ENCODE measurements at places on chromosomes 7 and 10.

DNA sequence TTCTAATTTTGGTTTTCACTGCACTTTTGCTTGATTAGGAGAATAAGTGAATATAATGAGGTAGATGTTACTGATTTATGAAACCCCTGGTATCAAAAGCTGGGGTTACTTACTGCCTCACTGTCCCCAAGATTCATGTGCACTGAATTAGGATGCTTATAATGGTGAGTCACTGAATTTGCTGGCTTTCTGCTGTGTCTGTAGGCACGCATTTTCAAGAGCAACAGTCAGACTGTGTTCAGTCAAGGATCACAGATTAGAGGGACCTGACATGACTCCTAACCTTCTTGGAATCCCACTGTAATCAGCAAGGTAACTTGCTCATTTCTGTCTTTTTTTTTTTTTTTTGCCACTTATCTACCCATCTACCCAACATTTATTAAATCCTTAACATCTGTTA, 59.7 kb downstream of the GPR85 start:
- no peak for DNase-seq

GRCh38 chr10:114548662-114549061, 109.4 kb downstream of the ABLIM1 start:
- DNase-seq, result no peak

DNA sequence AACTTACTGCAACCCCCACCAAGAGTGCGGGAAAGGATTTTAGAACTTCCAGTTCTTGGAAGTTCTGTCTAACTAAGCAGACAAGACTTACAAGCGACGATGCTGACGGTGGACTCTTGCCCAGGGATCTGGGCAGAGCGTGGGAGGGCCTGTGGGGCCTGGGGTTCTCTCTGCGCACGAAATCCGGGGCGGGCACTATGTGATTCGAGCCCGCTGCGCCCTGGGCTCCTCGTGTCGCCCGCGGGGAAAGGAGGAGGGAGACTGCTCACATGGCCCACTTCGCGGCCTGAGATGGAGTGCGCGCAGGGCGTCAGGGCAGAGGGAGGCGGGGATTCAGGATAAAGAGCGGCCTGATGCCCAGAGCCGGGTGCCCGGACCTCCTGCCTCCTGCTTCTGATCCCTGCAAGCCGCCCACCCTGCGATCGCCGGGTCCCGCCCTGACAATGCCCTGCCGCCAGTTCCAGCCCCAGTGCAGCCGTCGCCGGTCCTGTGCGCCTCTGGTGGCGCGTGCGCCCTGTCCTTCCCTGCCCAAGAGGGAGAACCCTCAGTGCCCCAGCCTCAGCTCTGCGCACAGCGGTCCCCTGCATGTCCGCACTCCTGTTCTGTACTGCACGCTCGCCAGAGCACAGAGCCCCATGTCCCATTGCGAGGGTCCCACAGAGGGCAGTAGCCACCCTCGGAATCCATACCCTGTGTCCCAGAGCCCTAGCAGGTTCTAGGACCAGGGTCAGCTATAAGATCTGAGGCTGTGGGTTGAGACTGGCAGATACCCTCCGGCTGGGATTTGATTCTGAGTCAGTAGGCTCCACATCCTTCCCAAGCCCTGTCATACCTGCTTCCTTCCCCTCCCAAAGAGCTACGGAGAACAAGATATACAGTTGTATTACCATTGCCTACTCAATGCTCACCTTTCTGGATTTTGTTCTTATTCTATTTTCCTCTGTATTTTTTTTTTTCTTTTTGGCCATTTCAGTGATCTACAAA, 99.4 kb upstream of the TMEM106B start:
- DNase-seq, result peak; percentile 5

DNA sequence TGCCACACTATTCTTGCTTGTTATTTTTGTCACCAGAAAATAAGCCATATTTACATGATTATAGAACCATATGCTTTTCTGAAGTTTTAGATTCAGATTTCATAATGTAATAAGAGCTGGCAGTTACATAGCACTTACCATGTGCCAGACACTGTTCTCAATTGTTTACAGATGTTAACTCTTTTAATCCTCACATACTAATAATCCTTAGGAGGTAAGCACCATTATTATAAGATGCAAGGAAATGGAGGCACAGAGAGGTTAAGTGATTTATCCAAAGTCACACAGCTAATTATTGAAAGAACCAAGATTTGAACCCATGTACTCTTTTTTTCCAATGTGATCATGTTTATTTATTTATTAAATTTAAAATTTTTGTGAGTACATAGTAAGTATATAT, 57.2 kb downstream of the CREB5 start:
- DNase-seq, result no peak

GRCh38 chr7:47381134-47381495, 200.8 kb downstream of the TNS3 start:
- DNase-seq, result no peak
